GM20000 (cell line): ENCODE measurements at places on chromosomes 7 and 10.

- DNase-seq, result no peak
Measured at GRCh38 chr7:140903741-140904480, 20.8 kb downstream of the BRAF start.

DNA sequence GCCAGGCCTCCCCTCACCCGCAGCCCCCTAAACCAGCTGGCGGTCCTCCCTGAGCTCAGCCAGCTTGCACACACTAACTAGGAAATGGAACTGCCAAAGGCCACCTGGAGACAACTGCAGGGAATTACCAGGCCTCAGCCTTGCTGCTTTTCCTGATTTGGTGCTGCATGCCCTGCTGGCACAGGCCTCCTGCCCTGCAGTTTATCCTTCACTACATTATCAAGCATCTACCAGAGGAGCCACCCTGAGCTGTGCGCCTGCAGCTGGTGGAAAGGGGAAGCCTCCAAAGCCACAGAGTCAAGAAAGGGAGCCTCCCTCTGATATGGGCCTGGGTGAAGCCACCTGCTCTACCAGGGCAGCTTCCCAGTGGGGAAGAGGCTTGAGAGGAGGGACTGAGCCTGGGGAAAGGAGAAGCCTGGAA, 139.8 kb downstream of the GRID1 start:
- DNase-seq, result no peak

DNA sequence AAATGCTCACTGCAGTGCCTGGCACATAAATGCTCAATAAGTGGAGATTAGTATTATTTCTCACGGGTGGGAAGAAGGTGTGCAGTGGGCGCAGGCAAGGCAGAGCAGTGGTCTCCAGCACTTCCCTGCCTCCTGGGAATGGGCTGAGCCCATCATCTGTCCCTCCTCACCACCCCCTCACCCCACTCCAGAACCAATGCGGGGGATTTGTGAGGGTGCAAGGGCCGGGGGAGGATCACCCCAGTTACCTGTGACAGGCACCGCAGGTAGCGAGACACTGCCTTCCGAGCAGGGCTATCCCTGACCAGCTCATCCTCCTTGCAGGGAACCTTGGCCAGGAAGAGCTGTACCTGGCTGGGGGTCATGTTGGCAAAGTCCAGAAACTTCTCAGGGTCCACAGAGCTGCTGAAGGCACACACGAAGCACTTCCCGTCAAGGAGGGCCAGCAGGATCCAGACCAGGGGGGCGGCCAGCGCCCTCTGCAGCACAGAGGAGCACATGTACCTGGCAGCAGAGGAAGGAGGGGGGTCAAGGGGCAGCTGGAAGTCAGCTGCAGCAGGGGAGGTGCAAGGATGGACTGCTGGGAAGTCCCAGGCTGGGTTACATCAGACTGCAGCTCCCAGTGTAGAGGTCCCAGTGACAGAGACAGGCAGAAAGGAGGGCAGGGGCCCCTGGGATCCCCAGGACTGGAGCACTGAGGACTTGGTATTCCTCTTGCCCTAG, 2.8 kb downstream of the CALHM3 start:
- DNase-seq, result peak; percentile 77

- no peak for DNase-seq
Measured at GRCh38 chr10:128744092-128744491, 617.9 kb upstream of the MKI67 start.
